ENCODE measurements at places on chromosomes 4 and X.

DNA sequence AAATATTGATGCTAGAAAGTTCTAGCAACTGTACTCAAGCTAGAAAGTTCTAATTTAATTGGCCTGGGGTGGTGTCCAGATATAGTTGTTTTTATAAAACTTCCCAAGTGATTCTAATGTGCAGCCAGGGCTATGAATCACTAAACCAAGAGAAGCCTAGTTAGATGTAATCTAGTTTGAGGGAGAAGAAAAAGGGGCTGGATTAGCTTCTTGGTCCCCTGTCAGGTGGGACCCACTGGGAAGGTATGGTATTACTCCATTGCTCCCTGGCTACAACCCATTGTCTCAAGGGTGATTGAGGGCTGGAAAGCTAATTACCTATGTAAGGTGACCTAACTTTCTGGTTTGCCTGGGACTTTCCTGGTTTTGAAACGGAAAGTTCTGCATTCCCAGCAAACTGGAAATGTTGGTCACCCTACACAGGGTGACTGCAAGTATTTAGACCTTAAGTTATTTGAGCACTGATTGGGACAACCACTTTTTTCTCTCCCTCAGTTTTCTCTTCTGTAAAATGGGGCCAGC, 23.9 kb upstream of the MSN start:
- DNase-seq: no peak

DNA sequence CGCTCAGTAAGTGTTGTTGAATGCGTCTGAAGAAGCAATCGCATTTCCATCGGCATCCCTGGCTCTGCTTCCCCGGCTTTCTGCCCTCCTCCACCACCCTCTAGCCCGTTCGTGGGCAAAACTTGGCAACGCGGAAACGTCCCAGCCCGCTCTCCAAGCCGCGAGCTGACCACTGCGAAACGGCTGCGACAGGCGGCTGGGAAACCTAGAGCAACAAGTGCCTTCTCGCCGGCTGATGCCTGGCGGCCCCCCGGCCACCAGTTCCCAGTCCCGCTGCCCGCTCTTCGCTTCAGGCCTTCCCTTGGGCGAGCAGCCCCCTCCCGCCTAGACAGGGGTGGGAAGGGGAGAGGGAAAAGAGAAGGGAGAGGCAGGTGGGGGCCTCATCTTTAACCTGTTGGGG, 837 bp downstream of the CITED1 start:
- DNase-seq: no peak

- no peak for DNase-seq
Observed at GRCh38 chr4:76540486-76540885, 105.5 kb downstream of the SHROOM3 start.

- DNase-seq: no peak
Observed at GRCh38 chr4:99507762-99508161, 3.1 kb upstream of the C4orf17 start.

DNA sequence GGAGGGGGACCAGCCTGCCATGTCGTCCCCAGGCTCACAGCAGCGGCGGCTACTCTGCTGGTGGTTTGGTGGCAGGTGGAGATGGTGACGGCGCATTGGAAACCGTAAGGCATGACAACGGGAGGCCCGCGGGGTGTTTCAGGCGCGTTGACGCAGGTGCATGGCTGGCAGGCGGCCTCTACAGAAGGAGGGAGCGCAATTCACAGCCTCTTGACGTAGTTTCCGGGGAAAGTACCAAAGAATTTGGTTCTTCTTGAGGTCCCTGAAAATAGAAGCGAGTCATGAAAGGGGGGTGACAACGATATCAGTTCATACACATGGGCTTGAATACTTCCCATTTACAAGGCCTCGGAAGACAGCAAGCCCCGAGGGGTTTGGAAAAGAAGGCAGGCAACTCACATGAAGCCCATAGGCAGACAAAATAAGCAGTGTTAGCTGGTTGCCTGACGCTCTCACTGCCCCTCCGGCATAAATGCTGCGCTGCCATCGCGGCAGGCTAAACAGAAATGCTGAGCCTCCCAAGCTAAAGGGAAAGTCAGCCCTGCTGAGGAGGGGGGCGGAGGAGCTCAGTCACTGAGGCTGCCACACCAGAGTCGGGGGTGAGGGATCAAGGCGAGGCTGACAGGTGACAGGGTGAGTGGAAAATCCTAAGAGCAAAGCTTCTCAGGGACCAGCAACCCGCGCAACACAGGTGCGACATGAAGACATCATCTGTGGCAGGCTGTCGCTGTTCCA, 52.3 kb upstream of the PDLIM3 start:
- DNase-seq: no peak

GRCh38 chrX:65706041-65706828, 38.8 kb downstream of the MSN start:
- DNase-seq: no peak

DNA sequence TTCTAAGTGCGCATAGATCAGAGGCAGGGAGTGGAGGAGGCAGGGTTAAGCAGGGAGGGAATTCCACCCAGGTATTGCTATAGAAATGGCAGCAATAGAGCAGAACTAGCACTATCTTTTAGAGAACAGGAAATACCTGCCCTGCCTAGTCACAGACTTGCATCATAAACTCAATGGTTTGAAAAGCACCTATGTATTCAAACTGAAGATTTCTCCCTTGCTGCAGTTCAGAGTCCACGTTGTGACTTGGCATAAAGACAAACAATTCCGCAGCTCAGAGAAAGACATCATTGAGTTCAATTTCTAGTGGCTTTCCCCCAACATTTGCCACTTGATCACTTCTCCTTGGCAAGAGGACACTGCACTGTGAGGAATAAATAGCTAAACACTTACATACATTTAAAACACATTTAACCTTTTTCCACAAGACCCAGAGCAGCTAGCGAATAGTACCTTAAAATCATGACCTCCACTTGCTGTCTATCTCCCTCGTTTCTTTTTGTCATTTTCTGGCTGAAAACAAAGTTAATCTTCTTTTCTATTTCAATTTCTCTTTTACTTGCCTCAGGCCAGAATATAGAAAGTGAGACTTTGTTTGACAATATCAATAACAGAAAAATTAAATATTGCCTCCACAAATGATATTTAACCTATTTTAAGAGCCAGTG, 42.4 kb downstream of the SLC7A11 start:
- no peak for DNase-seq

DNA sequence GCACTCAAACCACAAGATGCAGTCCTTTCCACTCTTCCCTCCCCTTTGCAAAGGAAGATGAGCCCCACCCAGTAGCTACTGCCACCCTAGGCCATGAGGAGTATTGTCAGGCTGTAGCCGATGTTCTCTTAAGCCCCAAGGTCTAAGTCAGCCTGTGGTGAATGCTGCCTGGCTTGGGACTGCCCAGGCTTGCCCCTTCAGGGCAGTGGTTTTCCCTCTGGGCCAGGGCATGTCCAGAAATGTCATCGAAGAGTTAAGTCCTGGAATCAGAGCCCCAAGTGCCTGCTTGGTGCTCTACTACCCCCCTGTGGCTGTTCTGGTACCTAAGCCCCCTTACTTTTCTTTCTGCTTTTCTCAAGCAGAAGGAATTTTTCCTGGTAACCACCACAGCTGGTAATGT, 11.8 kb upstream of the PGK1 start:
- peak; percentile 20 for DNase-seq

DNA sequence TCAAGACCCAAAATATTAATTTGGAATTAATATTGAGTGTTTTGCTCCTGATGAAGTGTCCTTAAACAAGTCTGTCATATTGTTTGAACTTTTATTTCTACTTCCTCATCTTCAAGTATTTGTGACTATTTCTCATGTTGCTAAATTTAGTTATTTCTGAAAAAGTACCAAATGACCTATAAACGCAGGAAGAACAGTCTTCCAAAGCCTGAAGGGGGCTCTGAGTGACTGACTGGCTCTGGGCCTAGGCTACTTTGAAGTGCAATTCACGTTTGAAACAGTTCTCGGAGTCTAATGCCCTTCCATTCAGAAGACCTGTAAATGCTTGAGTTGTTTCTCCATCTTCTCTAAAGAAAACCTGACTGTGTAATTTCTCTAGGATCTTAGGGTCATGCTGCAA, 26.5 kb downstream of the GALNT7 start:
- DNase-seq: no peak

GRCh38 chrX:17500145-17500579, 125.2 kb downstream of the NHS start:
- no peak for DNase-seq

Data from fibroblast of the conjunctiva (primary cell).